RKO (cell line): ENCODE measurements at places on chromosomes 1 and 21.
A peak's percentile ranks its signal among the peaks of the same experiment; 100 is the strongest.

DNA sequence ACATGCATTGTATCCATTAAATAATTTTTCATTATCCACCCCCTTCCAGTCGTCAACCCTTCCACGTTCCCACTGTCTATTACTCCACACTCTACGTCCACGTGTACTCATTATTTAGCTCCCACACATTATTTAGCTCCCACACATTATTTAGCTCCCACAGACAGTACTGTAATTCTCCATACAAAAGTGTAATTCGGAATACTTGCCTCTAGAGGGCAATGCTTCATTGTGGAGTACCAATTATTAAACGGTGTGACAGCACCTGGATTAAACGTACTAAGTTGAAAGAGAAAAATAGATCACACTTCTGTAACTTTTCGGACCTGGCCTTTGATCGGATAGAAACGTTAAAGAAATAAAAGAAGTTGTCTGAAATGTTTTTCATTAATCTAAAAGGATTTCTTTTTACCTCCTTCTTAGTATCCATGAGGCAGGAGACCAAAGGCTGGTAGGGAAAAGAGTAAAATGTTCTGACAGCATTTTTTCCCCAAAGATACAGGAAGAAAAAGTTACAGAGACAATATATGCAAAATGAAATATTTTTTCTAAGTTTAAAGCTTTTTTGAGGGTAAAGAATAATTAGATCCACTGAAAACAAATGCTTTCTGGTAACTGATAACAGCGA, 99.2 kb downstream of the LHX8 start:
- DNase-seq, result peak; percentile 63

DNA sequence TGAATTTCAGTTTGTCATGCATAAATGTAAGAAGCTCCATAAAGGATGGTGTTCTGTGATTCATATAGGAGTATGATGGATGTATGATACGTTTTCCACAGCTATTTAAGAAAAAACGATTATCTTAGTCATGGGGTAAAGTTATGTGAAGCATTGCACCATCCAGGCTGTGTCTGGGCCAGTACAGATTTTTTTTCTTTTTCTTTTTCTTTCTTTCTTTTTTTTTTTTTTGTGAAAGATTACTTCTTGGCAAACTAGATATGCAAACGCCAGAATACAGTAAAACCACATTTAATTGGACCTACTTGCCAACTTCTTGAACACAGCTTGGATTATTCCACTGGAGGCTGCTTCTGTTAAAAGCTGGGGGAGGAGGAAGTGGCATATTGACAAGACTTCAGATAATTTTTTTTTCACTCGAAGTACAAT, 14.9 kb downstream of the ZBTB18 start:
- no peak for DNase-seq

DNA sequence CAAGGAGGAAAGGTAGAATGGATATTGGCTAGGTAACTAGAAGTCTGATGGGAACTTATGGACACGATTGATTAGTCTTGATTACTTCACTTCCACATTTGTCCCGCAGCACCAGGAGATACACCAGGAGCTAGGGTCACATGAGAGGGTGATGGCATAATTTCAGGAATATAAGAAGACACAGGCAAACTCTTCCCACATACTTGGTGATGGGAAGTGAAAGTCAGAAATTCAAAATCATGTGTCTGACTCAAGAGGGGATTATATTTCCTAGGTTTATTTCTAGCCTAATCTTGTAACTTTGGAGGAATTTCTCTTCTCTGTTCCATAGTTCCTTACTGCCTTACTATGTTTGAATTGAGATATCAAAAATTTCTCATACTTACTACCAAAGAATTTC, 185.0 kb downstream of the PBX1 start:
- no peak for DNase-seq

DNA sequence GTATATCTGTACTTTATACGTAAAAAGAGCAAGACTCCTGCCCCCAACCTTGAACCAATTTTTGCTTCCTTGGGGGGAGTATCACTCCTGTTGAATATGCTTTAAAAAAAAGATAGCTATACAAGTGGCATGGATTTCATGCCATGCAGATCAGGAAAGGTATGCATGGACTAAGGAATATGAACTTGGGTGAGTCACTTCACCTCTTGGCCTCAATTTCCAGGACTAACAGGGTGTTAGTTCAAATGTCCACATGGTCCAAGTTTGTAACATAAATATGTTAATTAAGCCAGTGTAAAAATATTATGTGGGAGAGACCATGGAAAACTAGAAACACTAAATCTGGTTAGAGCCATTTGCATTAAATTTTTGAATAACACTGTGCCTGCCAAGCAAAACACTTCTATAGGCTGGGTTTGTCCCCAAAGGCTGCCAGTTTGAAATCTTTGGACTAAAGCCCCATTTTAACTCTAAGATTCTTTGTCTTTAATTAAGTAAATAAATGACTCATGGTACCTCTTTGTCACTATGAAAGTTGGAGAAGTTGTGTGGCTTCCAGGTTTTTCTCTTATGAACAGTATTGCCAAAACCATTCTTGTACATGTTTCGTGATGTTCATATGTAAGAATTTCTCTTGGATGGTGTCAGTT, 33.1 kb downstream of the FAM177B start:
- no peak for DNase-seq

DNA sequence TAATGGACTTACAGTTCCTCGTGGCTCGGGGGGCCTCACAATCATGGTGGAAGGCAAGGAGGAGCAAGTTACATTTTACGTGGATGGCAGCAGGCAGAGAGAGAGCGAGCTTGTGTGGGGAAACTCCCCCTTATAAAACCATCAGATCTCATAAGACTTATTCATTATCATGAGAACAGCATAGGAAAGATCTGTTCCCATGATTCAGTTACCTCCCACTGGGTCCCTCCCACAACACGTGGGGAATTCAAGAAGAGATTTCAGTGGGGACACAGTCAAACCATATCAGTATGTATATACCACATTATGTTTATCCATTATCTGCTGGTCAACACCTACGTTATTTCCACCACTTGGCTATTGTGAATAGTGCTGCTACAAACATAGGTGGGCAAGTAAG, 352.3 kb upstream of the B3GALT2 start:
- no peak for DNase-seq

DNA sequence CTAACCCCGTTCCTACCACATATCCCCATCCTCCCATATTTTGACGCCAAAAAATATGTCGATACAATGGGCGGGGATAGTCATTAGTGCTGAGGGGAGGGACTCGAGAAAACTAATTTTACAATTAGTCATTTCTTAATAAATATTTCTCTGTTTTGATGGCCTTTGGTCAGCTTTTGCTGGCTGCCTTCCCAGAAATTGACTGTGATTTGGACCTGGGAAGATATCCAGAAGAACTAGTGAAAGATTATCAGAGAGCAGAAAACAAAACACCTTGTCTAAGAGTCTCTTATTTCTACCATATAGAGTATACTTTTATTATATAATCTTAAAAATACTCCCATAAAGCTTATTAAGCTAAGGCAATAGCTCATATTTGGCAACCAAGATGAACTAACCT, 247.6 kb downstream of the MRPL39 start:
- DNase-seq, result no peak

DNA sequence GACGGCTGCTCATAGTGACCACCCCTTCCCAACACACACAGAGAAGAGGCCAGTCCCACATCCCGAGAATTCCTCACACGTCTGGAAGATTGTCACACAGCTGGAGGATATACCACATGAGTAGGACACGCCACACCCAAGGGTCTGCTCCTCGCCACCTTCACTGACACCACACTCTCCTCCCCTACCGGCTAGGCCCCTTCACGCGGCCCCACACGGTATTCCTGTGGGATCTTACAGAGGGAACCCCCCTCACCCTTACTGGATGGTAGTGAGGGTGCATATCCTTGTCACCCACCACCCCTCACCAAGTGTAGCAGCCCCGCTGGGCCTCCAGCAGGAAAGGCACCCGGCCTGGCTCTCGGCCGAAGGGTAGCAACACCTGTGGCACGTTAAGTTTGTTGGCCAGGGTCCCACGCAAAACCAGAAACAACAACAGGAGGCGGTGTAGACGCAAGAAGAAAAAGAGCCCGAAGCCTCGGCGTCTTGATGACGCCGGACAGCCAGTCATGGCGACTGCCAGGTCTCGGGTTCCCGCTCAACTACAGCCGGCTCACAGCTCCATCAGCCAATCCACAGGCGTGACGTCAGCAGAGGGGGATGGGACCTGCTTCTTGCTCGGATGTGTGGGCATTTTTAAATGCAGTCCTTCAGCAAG, at the start of gene NUP210L:
NUP210L (minus strand) TSS at position 540 of the 658 bp plus-strand sequence.
- DNase-seq, result no peak

DNA sequence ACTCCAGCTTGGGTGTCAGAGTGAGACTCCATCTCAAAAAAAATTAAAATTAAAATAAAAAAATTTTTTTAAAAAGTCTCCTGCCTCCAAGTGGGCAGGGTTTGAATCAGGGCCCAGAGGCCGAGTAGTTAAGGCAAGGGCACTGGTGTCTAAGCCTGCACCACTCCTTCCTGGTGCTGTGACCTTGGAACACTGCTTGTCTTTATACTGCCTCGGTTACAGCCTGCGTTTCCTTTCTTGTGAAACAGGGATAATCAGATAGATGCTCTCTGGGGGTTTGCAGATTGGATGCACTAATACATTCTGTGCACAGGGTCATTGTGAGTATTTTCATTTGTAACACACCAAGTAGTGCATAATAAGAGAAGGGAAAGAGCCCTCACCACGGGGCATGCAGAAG, 58.4 kb upstream of the EFHD2 start:
- no peak for DNase-seq

DNA sequence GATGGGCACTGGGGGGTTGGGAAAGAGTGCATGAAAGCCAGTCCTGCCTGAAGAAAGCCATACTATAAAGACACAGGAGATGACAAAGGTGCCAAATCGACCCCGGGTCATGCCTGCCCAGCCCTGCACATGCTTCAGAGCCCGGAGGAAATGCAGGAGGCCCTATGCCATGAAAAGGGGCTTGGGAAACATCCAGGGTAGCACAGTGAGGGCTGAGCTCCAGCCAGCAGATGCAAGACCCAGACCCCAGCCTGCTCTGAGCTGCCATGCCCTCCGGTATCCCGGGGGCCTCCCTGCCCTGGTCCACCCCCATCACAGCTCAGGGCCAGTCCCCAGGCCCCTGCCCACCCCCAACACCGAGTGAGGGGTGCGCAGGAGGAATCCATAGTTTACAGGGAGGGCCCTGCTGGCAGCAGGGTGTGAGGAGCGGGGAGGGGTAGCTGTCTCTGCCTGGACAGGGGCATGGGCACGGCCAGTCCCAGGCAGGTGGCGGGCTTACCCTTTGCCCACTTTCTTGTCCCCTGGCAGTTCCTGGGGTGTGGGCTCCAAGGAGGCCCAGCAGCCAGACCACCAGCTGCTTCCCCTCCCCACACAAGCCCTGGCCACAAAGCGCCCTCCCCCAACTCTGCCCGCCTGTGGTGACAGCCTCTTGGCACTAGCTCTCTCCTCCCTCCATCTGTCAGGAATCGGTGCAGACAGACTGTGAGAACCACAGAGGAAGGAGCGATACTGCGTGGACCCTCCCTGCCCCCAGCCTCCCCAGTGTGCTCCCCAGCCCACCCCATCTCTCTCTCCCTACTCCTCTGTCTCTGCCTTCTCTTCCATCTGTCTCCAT, 16.8 kb downstream of the LRP8 start:
- DNase-seq, result no peak

DNA sequence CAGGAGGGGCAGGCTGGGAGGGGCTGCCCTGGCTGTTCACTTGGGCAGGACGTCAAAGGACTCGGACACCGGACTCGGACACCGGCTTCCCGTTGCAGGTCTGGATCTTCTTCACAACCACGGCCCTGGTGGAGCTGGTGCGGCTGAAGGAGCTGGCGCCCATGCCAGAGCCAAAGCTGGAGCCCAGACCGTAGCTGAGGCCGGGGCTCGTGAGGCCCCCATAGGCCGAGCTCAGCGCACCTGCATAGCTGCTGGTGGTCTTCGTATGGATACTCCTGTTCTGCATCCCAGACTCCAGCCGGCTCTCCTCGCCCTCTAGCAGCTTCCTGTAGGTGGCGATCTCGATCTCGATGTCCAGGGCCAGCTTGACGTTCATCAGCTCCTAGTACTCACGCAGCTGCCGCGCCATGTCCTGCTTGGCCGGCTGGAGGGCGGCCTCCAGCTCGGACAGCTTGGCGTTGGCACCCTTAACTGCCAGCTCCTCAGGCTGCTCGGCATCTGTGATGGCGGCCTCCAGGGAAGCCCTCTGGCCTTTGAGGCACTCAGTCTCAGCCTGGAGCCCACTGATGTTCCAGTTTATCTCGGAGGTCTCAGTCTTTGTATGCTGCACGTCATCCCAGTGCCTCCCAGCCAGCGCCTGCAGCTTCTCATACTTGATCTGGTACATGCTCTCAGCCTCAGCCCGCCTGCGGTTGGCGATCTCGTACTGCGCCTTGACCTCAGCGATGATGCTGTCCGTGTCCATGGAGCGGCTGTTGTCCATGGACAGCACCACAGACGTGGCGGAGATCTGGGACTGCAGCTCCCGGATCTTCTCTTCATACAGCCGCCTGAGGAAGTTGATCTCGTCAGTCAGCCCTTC, 15.1 kb upstream of the KLF17 start:
- DNase-seq, result no peak

GRCh38 chr21:35895598-35895997, 164.7 kb downstream of the SETD4 start:
- no peak for DNase-seq

- no peak for DNase-seq
Measured at GRCh38 chr1:11176081-11176706, 13.0 kb upstream of the ANGPTL7 start.

- DNase-seq, result no peak
Measured at GRCh38 chr1:21956720-21957552, 19.8 kb upstream of the HSPG2 start.

GRCh38 chr1:94270801-94271203, 33.4 kb upstream of the ARHGAP29 start:
- DNase-seq, result no peak

DNA sequence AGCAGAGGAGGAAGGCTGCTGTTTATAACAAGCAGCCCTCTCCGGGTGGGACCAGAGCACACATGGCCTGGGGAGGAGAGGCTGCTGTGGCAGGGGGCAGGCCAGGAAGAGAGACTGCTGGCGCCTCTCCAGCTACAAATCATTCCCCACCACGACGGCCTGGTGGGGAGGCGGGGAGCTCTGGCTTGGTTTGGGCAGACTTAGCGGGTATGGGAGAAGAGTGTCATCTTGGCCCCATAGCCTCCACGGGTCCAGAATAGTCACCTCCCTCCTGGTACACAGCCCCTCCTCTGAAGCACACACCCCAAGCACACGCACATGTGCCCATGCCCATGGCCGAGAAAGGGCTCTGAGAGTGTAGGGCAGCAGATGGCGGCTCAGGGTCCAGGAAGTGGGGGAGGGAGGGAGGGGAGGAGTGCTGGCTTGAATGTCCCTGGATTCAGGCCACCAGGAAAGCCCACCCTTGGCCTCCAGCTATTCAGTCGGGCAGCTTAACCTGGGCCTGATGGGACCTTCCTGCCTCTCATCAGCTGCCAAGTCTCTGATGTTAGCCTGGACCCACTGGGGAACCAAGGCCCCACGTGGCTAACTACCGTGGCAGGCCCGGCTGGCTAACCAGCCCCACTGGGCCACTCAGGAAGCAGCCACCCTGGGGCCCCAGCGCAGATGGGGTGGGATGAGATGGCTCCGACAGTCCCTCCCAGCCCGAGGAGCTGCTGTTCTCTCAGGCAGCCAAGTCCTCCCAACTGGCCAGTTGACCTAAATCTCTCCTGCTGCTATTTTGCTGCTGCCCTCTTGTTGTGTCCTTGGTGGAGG, 10.9 kb downstream of the LRP8 start:
- DNase-seq, result no peak

GRCh38 chr1:98546319-98546718, 115.2 kb upstream of the SNX7 start:
- DNase-seq, result no peak

- DNase-seq, result no peak
Measured at GRCh38 chr1:181794332-181794731, 267.2 kb downstream of the ZNF648 start.
